NK-92 treated with Interleukin-12 subunit alpha and Interleukin-12 subunit beta, amount 100 ng/mL, for 24 hours (cell line): ENCODE measurements at places on chromosomes 4 and X.

- no peak for DNase-seq
These were observed 655.0 kb downstream of the RPA4 start for GRCh38 chrX:97538745-97539144.

DNA sequence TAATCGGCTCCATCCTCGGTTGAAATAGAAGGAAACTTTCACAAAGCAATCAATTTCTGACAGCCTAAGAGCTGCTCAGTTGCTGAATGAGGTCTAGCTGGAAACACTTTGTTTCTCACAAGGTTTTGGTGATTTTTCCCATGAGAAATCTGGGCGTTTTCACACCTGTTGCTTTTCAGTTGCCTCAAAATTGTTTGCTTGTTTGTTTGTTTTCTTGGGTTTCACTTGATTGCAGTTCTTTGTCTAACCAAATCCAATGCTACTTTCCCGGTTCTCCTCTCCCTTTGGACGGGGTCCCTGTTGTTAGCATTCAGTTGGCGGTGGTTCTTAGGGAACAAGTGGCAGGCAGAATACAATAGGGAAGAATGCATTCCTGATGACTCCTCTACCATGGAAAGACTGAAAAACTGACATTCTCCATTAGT is 135.5 kb downstream of the PALLD start:
- no peak for DNase-seq

GRCh38 chr4:143294710-143295275 is 41.9 kb upstream of the GAB1 start:
- DNase-seq = no peak

DNA sequence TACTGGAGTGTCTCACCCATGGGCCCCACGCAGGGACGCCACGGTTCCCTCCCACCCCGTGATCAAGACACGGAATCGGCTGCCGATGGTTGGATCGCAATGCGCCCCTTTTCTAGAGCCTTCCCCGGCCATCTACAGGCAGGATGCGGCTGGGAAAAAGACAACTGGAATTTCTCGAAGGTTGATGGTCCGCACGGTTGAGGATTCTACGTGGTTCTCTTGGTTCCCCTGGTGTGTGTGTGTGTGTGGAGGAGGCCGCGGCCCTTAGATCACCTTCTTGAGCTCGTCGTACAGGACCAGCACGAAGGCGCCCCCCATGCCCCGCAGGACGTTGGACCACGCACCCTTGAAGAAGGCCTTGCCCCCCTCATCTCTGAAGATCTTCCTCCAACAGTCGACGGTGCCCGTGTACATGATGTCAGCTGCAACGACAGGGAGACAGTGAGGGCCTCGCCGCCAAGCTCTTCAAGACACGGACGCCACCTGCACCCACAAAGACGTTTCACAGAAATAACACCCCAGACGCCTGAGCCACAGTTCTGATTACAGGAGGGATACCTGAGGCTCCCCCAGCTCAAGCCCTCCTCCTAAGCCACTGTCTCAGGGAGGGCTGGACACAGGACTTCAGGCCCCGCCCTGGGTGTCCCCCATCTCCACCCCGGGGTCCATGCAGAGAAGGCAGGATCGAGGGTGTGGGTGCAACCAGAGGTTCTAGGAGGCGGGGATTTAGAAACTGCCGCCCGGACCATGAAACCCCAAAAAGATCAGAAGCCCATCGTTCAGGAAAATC is 5.4 kb downstream of the SLC25A6 start:
- no peak for DNase-seq

GRCh38 chr4:60223208-60223923 is 976.8 kb upstream of the ADGRL3 start:
- DNase-seq = no peak

GRCh38 chr4:165874072-165874790 is 1.2 kb downstream of the TLL1 start:
- no peak for DNase-seq

GRCh38 chrX:45660477-45660876 is 459.8 kb upstream of the DIPK2B start:
- DNase-seq = no peak

DNA sequence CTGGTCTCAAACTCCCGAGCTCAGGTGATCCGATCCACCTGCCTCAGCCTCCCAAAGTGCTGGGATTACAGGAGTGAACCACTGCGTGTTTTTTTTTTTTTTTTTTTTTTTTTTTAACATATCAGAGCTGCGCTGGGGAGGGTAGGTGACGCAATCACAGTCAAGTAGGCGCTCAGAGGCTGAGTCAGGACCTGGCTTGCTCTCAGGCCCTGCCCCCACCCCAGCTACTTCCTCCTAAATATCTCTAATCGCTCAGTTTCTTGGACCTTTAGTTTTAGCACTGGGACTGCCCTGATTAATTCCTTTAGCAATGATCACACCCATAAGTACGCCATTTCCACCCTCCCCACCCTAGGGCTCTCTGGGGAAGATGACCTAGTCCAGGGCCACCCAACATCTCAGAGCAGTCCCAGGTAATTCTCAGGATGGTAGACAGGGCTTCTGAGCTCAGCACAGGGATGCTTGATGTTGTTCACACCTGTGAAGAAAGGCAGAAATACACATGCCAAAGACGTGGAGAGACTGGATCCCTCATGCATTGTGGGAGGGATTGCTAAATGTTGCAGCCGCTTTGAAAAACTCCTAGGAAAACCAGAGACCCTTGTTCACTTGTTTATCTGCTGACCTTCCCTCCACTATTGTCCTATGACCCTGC is 50.2 kb downstream of the DDX3X start:
- peak; percentile 23 for DNase-seq

- no peak for DNase-seq
These were observed 12.7 kb upstream of the TMPRSS11D start for GRCh38 chr4:67896421-67897065.

GRCh38 chr4:148030193-148030873 is 298.4 kb downstream of the ARHGAP10 start:
- no peak for DNase-seq

DNA sequence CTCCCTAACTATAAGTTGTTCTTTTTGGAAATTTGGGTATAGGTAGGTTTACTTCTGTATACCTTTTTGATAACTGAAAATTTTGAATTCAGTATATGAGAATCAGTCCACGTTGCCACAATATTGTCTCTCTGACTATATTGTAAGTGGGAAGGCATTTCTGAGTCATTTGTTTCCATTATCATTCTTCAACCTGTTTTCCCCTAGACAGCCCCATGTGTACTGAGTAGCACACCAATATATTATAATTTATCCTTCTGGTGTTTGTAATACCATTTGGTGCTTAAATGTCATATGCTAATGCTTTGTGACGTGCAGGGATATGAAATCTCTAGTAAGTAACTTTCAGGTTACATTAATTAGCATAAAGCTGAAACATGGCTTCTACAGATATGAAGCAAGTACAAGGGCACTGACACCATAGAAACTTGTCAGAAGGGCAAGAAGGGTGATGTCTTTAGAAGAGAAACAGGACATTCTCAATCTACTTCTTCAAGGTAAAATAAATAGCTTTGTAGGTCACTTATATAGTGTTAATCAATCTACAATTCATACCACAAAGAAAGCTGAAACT is 27.7 kb downstream of the PAK3 start:
- DNase-seq = no peak

DNA sequence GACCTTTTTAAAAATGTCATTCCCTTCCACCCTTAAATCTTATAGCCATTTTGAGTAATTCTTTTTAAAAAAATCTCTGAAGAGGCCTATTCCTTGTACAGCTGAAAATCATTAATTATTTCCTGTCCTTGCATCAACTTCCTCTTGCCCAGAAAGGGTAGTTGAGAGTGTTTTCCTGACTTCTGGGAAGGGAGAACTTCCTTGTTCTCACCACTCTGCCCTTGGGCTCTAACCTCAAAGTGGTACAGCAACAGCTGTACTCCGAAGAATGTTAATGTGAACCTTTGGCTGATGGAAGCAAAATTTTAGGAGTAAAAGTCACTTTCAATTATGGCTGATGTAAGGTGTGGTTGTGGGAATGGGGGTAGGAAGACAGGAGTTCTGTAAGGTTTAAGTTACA is 15.1 kb upstream of the FABP2 start:
- no peak for DNase-seq

GRCh38 chr4:98890702-98891455 is 38.1 kb downstream of the EIF4E start:
- DNase-seq = no peak

DNA sequence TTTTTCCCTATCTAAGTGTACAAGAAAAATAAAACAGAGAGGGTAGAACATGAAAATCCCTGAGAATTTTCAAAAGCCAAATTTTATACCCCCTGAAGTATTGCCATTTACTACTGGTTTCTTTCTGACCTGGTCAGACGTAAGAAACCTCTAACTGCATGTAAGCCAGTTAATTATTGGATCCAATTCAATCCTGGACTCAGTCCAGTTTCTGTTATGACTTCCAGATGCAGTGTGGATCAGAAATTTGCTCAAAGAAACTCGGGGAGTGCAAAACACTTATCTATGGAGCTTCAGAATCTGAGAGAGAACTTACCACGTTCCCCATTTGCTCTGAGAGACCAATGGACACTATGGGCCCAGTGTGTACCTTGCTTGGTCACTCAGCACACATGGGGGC is 383.5 kb downstream of the KLHL4 start:
- no peak for DNase-seq

GRCh38 chr4:20046931-20047677 is 204.6 kb upstream of the SLIT2 start:
- DNase-seq = no peak

GRCh38 chr4:80231180-80231579 is 33.9 kb downstream of the PRDM8 start:
- DNase-seq = no peak

DNA sequence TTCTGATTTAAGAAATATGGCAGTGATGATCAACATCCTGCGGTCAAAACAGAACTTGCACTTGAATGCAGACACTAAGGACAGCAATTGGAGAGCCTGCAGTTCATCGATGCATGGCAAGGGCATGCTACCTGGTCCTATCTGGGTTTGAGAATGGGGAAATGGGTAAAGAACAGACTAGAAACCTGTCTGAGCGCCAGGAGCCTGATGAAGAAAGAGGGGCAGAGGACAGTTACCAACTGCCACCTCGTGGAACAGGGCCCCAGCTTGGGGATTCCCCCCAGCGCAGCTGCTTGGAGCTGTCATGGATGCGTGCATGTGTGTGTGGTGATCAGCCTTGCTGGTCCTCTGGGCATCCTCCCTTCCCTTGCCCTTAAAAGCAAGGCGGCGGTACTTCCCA is 30.2 kb upstream of the NKRF start:
- DNase-seq = no peak

DNA sequence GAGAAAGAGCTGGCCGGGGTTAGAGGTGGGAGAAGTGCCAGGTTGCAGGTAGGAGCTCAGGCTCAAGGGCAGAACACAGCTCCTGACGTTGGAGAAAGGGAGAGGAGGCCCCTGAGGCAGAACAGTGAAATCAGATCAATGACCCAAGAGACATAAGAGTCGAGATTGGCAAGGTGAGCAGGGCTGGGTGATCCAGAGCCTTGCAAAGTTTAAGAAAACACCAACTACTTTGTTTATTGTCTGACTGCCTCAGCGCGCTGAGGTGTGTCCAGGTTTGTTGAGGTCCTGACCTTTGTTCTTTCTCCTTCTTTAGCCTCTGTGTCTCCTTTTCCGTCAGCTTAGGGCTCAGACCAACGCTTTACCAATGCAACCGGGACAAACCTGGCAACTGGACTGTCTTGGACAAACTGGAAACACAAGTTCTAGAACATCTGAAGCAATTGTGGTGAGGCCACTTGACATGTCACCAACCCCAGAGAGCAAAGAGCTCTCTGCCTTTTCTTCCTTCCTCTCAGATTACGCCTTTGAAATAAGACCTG is 28.3 kb downstream of the CHRNA9 start:
- DNase-seq = no peak

DNA sequence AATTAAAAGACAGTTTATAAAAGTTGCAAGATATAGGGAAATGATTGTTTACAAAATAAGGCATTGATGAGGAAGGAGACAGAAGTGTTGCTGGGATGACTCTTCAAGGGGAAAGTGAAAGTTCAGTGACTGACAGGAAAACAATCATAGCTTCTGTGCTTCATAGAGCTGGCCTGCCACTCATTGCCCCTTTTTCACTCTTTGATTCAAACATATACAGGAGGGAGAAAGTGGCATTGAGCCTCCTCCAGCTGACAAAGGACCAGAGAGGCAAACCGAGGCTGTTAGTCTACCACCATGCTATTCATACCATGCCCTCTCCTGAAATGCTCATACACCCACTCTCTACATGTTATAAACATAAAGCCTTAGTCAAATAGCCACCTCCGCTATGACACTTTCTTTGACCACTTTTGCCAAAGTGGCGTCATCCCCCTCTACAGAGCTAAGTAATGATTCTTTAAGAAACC is 79.2 kb upstream of the ATOH1 start:
- no peak for DNase-seq

- DNase-seq = no peak
These were observed 16.3 kb downstream of the PPP3CA start for GRCh38 chr4:101331017-101331416.

- no peak for DNase-seq
These were observed 4.5 kb downstream of the RPL10 start for GRCh38 chrX:154402622-154403127.

- no peak for DNase-seq
These were observed 13.5 kb upstream of the GBA3 start for GRCh38 chr4:22678940-22679854.

- no peak for DNase-seq
These were observed 3.4 kb downstream of the PF4V1 start for GRCh38 chr4:73856518-73856917.

DNA sequence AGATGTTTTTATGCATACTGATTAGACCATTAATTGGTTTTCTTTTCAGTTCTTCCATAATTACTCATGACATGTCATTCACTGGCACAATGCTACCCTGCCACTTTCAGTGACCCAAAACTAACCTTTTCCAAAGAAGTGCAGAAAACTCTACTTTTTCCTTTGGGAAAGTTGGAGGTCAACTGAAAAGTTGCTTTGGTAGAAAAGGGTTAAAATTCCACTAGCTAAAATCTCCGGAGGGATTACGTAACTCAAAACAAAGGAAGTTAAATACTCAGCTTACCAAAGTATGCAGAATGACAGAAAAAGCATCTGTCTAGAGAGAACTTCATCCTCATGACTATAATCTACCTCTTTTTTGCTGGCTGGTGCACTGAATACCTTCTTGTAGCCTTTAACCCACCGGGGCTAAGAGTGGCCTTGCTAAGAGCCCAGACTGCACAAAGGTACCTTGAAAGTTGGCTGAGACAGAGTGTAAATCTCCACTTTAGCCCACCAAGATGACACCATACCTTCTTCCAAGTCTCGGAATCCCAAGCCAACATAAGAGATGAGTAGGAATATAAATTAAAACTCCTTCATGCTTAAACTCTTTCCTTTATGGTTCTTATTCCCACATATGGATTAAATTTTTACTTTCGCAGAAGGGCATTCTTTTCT is 1099.5 kb upstream of the INTU start:
- no peak for DNase-seq

GRCh38 chrX:134171661-134172587 is 65.1 kb upstream of the CCDC160 start:
- DNase-seq = no peak

- DNase-seq = no peak
These were observed 33.9 kb downstream of the CASK start for GRCh38 chrX:41889317-41890025.

DNA sequence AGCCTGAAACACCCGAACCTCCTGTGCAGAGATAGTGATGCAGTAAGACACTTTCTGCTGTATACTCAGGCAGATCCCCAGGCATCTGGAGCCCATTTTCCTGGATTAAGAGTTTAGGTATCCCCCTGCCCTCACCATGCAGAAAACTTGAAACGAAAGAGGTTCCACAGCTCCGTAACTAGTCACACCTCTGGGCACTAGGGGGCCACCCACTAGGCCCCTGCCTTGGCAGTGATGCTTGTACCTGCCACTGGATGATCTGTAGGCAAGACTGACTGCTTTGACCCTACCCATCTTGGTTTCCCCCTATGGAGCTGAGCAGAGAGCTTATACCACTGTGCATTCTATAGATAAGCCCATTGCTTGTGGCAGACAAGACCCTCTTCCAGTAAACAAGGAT is 940.6 kb downstream of the PCDH19 start:
- no peak for DNase-seq
